Lower leg skin (tissue), 4 donors: ENCODE measurements at places on chromosomes 5 and 9.

DNA sequence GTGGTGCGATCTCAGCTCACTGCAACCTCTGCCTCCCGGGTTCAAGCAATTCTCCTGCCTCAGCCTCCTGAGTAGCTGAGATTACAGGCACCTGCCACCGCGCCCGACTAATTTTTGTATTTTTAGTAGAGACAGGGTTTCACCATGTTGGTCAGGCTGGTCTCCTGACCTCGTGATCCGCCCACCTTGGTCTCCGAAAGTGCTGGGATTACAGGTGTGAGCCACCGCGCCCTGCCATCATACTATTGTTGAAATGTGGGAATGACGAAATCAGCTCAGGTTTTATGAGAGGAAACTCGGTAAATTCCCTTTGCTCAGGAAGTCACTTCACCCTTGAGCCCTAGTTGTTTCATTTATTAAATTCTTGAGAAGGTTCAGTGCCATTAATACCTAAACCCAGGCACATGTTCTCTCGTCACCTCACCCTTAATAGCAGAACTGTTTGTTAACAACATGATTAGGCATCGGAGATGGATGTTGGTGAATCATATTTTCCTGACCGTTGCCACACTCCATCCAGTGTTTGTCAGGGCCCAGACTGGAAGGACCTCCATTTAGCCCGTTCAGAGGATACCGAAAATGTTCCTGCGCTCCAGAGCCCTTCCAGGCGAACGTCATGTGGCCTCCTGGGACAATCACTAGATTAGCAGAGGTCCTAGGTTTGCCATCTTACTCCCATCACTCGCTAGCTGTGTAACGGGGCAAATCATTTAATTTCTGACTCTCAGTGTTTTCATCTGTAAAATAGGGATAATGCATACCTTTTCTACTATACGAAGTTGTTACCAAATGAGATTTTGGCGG lies 20.0 kb upstream of the CREBRF start:
- no peak for DNase-seq

DNA sequence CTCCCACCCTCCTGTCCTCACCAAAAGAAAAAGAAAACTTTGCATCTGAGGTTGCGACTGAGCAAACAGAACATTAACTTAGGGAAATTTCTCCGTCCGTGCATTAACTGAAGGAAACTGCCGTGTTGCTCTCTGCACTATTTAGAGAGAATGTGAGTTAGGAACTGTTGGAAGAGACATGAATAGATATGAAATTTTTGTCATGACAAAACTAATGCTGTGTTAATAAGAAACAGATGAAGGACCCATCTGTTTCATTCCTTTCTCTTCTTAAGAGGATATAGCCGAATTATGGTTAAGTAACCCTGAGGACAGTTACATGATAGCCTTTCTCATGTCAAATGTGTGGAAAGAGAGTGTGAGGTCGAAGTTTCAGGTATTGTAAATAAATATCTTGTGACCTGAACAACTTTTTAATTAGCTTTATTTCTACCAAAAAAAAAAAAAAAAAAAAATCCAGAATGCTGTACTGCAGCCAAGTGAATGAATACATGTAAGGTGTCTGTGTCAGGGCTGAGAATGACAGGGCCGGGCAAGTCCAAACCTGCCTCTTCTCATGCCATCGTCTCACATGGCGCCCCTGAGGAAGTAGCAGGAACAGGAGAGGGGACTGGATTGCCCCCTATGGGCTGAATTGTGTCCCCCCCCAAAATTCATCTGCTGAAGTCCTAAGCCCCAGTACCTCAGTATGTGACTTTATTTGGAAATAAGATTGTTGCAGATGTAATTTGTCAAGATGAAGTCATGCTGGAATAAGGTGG lies 35.6 kb upstream of the ANKRD33B start:
- no peak for DNase-seq

GRCh38 chr5:154971501-154971900 lies 30.6 kb downstream of the MRPL22 start:
- no peak for DNase-seq

DNA sequence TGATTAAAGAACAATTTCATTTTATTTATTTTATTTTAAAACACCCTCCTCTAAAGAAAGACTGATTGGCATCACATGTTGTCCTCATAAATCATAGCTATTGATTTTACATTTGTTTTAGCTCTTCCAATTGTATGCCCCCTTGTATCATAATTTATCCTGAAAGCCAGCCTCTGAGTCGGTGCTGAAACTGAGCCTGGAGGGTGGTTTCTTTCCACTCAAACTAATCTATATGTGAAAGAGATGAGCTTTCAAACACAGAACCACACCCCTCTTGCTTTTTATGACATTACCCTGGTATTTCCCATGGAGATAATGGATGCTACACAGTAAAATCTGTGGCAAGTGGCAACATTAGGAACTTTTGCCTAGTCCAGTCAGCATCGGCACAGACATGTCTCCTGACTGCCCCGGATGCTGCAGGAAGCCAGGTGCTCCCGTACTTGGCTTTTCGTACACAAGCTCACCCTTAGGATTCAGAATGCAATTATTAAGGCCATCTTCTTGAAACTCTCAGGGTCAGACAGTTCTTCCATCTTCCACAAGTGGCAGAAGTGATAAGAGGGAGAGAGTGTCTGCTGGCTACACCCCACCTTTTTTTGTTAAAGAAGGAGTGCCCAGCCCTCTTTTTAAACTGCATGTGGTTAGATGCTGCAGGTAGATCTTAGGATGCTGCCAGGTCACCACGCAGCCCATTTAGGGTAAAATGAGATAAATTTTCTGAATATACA lies 91.1 kb downstream of the SNCAIP start:
- no peak for DNase-seq

DNA sequence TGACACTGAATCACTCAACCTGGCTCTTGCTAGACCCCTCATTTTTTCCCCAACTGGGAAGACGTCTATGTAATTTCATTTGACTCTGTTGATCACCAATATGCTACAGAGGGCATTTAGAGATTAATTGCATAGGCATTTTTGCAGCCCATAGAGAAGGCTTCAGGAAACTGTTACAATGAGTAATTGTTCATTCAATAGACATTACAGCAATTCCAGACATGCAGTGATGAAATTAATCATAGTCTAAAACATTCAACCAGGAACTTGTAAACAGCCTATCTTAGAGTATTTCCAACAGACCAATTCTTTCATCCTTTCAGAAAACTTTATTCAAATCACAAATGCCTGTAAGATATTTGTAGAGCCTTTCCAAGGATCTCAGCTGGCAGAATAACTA lies 122.3 kb downstream of the MARCHF11 start:
- no peak for DNase-seq

GRCh38 chr9:114416906-114417305 lies 29.1 kb upstream of the AKNA start:
- DNase-seq, result no peak

GRCh38 chr9:117564839-117565238 lies 139.4 kb upstream of the TLR4 start:
- no peak for DNase-seq

DNA sequence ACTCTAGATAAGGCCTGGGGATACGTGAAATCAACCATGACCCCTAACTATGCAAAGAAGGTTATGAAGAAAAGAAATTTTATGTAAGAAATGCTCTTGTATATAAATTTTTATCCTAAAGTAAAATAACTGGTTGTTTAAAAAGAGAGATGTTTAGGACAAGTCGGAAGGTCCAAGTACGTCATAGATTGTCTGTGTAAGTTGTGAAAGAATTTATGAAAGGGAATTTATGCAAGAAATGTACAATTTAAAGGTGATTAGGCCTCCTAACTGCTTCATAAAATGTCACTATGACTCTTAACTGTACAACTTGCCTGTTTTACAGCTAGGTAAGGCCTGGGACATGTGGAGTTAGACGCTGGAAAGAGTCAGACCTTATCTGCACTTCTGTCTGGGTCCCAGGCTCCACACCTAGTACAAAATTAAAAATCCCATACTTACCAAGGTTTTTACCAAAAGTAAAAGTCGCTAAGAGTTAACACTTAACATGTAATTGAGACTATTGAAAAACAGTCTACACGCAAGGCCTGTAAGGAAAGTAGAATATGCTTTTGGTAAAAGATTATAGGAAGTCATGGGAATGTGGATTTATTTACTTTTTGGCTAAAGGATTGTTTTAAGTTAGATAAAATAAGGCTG lies 77.4 kb downstream of the KIAA0825 start:
- DNase-seq, result no peak

DNA sequence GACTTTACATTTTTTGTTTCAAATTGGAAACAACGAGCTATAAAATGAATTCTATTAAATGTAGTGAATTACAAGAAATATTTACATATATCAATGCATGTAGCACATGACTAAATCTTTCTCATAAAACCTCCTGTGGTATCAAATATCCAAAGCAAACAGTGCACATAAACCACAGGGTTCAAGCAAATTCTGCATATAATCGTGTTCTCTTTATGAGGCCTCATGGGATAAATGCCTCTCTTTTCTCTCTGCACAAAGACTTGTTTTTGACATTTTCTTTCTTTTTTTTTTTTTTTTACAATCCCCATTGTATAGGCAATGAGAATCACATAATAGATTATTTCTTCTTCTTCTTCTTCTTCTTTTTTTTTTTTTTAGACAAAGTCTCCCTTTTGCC lies 1117.2 kb upstream of the DMAC1 start:
- DNase-seq, result no peak

DNA sequence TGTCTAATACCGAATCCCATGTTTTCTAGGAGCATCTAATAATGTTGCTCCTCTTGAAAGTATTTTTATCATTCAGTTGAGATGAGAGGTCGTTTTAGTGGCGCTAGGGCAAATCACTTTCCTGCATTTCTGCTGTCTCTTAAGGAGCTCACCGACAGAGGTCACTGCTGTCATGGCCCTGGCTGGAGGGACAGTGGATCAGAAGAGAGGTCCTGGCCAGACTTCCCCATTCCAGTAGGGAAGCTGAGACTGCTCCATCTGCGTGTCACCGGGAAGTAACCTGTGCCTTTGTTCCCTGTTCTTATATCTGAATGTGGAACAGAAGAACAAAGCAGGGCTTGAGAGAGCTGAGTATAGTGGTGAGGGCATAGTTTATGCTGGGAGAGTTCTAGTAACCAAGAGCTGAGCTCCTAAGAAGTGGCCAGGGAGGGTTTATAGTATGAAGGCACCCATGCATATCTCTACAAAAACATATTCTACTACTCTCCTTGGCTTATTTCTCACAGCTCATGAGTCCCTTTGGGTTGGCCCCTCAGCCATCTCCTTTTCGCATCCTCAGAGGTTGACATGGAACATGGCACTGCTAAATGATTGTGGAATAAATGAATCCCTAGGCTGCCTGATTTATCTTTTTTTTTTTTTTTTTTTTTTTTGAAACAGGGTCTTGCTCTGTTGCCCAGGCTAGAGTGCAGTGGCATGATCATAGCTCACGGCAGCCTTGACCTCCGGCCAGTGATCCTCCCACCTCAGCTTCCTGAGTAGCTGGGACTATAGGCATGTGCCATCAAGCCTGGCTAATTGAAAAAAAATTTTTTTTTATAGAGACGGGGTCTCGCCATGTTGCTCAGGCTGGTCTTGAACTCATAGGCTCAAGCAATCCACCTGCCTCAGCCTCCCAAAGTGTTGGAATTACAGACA lies 27.2 kb downstream of the ATP6V0E1 start:
- DNase-seq, result peak; percentile 43
